Nucleus accumbens (tissue), 56 donors: ENCODE measurements at places on chromosomes 6 and 20.
A peak's percentile ranks its signal among the peaks of the same experiment; 100 is the strongest.

DNA sequence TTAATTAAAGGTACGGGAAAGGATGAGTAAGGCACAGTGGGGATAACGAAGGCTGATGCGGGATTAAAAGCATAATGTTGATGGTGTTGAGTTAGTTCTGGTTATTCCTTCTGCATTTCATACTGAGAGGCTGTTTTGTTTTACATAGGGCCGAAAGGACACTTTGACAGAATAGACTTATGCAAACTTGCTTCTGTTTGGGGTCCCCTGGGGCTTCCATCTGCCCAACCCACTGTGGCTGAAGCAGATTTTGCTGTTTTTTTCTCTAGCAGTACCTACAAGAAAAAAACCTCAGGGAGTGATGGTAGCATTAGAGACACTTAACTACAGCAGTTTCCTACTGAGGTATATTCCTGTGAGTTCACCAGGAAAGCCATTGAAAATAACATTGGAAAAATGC lies 136.1 kb upstream of the SUPT3H start:
- DNase-seq: no peak

GRCh38 chr20:63690898-63691710 lies 5.3 kb upstream of the TNFRSF6B start:
- no peak for DNase-seq

DNA sequence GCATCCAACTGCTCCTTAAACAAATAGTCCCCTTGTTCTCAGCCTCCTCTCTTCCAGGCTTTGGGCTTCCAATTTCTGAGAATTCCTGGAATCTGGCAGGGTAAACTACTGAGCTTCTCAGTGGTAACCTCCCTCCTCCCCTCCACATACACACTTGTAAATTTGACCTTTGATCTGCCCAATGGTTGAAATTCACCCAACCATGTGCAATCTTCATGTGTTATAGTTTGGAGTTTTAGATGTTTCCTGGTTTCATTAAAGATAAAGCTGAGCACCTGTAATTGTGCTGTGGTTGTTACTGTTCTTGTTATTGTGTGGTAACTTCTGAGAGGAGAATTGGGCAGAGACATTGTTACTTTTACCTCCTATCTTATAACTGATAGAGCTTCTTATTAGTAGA lies 328.4 kb downstream of the TPBG start:
- DNase-seq: no peak

- DNase-seq: no peak
Measured at GRCh38 chr6:35905141-35905785, 15.6 kb downstream of the SRPK1 start.

GRCh38 chr6:106085984-106086813 lies at the start of gene PRDM1:
TSS of gene PRDM1 (plus strand) at chr6:106086336. CDS start at chr6:106086554, 218 bp downstream.
- no peak for DNase-seq

- DNase-seq: no peak
Measured at GRCh38 chr6:144588697-144589325, 303.7 kb downstream of the UTRN start.

- no peak for DNase-seq
Measured at GRCh38 chr6:43215066-43215465, 14.2 kb downstream of the DNPH1 start.

DNA sequence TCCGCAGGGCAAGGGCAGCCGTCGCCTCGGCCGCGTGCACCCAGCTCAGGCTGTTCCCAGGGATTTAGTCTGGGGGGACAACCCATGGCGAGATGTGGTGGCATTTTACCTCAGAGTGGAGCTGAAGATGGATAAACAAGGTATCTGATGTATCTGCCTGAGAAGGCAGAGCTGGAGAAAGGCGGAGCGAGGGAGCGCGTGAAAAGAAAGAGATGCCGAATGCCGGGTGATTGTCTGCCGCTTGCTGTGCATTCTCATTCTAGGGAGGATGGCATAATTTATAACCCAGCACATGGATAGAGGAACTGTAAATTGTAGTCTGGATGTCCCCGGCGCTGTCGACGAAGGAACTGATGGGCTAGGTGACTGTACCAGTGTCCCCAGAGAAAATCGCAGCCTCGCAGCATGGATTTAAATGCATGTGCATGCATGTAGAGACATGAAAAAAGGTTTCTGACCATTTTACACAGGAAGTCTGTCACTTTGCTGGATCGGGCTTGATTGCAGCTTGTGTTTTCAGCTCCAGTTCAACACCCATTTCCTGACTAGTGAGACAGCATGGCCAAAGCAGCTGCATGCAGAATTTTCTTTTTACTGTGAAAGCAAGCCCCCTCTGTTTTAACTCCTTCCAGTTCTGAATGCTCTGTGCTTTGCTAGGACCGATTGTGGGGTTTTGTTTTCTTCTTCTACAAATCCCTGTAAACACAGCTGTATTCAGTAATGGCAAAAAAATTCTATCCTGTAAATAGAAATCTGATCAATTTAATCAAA lies 149.7 kb downstream of the PRL start:
- DNase-seq: peak; percentile 25

- DNase-seq: no peak
Measured at GRCh38 chr6:18837013-18837412, 449.9 kb downstream of the RNF144B start.

- DNase-seq: no peak
Measured at GRCh38 chr6:105272786-105273185, 93.0 kb upstream of the POPDC3 start.

DNA sequence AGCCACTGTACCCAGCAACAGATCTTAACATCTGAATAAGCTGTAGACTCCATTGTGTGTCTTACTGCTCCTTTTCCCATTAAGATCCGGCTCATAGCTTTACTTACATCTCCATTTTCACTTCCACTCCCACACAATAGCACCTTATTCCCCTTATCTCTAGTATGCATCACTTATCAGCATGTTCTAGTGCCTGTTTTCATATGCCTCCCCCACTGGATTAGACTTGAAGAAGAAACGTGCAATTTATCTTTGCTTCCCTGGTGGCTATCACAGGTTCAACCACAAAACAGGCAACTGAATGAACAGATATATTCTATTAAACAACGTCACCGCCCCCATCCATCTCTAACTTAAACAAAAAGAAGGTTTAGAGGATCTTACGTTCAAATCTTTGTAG lies 12.1 kb downstream of the SSR1 start:
- no peak for DNase-seq

GRCh38 chr6:101806241-101806640 lies 412.7 kb downstream of the GRIK2 start:
- DNase-seq: no peak

DNA sequence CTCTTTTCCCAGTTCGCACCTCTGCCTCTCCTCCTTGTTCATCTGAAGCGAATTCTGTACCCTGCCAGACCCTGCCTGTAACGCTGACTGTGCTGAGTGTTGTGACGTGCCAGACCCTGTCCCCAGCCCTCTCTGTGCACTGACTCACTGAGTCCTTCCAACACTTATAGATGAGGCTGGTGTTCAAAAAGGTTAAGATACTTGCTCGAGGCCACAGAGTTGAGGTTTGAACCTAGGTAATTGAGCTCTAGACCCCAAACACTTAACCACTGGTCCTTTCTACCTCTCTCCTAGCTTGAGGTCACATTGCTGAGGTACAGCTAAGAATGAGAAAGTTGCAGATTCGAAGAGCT lies 45.7 kb upstream of the NEDD9 start:
- no peak for DNase-seq

DNA sequence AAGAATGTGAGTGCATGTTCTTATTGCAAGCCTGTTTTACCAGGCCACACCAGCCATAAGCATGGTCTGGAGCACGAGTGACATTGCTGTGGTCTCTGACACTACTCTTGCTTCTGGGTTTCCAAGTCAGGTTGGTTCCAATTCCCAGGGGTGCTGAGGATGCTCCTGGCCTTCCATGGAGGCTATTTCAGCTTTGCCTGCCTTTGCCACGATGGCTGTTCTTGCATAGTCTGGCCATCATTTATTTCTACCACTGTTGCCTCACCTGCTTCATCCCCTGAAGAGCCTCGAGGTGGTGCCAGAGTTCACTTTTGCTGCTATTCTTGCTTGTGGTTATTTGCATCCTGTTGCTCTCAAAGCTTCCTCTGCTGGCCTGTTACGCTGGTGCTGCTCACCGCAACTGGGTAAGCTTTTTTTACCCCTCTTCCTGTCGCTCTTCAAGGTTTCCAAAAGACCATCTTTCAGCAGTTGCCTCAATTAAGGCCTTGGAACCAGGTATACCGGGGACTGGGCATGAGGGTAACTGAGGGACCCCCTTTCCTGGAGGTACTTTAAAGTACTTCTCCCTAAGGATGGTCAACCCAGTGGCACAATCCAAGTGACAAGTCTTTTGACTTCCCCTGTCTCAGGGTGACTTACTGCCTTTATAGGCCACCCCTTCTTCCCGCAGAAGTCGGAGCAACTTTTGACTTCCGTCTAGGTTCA lies 64.5 kb downstream of the AKAP7 start:
- DNase-seq: no peak

DNA sequence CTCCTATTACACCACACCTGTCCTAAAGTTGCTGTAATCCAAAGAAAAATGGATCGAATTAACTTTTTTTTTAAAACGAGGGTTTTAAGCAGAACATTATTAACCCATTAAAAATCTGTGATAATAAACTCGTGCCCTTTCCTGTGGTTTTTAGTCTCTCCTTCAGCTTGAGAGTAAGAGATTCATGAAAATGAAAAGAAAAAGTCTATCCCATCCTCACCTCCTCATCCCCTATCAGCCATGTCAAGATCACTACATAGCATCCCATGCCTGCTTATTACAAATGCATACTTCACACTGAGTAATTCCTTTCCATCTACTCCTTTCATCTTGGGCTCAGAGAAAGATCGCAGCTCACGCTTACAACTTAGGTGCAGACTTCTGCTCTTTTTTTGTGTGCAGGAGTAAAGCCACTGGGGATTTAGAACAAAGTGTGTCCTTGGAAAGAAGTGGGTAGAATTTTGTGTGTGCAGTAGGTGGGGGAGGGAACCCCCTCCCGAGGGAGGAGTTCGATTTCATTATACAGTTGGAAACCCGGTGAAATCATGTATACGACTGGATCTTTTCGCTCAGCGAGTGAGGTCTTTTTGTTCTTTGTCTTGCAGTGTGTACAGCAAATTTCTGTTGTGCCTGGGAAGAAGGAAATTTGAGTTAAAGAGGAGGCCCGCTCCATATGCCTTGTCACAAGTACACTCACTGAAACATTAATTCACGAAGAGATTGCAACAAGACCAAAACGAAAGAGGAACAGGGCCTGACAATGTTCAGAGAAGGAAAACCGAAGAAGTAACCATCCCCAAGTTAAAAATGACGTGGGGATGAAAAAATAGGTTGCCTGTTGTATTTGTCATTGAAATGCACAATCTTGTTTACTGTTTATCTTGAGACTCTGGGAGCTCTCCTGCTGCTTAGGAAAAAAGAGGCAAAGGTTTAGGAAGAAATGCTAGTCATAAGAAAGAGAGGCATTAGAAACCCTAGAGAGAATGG lies 146.5 kb upstream of the ZNF217 start:
- no peak for DNase-seq

- DNase-seq: no peak
Measured at GRCh38 chr6:106442395-106442794, 81.9 kb downstream of the CRYBG1 start.

- DNase-seq: no peak
Measured at GRCh38 chr6:42042108-42042507, 8.2 kb upstream of the TAF8 start.

DNA sequence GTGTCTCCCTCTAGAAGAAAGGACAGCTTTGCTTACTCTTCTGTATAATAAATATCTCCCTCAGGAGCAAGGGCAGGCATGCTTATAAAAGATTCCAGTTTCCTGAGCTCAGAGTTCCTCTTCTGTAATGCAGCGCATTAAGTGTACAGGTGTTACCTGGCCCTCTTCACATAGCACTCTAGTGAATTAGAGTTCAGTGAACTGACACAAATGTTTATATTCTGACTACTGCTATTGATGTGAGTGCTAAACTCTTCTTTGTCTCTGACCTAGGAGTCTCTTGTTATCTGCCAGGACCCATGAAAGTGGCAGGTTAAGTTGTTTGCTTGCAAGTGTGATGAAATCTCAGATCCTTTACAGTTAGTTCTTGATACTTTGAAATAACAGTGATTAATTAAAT lies 33.5 kb downstream of the CYB5R4 start:
- no peak for DNase-seq

- DNase-seq: no peak
Measured at GRCh38 chr20:12177657-12178293, 260.1 kb downstream of the BTBD3 start.

DNA sequence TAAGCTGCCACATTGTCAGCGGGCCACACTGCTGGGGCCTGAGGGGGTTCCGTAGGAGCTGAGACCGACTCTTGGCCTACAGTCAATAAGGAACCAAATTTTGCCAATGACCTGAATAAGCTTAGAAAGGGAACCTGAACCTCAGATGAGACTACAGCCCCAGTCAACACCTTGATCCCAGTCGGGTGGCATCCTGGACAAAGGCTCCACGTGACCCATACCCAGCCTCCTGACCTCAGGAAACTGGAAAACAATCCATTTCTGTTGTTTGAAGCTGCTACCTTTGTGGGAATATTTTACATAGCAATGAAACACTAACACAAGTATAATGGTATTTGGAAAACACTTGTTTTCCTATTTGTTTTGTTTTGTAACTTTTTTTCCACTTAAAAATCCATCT lies 179.9 kb upstream of the RALGAPA2 start:
- no peak for DNase-seq

DNA sequence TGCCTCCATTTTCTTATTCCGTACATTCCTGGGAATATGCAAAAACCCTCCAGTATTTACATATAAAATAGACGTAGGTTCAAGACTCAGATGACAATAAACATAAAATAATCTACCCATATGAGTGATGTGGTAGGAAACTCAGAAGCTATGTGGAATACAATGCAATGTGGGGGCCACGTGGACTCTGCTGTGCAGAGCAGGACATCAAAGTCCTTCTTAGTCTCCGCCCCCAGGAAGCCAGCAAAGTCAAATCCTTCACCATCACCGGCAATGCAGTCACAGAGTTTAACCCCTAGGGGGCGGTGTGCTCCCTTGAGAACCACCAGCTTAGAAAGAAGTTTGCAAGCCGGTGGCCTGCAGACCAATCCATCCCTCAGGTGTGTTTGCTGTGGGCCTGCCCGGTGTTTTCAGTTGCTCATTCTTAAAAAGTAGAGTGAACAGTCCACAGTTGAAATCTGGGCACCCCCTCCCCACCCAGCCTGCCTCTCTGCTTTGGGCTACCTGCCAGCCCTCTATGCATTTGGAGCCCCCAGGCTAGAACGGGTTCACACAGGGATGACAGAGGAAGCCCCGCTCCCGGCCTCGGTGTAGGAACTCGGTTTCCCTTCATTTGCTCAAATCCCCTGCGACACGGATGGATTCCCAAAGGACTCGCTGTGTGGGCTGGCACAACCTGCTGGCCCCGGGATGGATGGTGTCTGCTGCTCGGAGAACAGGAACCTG lies 59.9 kb downstream of the SULF2 start:
- peak; percentile 41 for DNase-seq

GRCh38 chr6:90110971-90111370 lies 185.7 kb downstream of the BACH2 start:
- no peak for DNase-seq
